ENCODE measurements at places on chromosomes 6 and 20.

GRCh38 chr6:157535340-157536222 is 154.6 kb downstream of the ZDHHC14 start:
- peak; percentile 7 for DNase-seq

DNA sequence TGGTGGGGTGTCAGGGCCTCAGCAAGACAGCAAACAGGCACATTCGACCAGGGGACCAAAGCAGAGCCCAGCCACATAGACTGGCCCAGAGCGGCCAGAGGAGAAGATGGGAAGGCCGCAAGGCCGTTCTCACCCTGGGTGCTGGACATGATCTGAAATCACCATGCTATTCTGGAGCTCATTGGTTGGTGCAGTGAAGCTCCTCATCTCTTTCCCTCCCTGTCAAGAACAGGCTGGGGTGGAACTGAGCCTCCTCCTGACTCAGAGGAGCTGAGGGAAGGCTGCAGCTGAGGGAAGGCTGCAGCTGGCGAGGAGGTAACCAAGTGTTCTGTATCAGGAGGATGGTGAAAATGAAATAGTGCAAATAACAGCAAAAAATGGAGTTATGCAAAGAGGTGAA is 80.0 kb downstream of the AKAP7 start:
- DNase-seq = no peak

DNA sequence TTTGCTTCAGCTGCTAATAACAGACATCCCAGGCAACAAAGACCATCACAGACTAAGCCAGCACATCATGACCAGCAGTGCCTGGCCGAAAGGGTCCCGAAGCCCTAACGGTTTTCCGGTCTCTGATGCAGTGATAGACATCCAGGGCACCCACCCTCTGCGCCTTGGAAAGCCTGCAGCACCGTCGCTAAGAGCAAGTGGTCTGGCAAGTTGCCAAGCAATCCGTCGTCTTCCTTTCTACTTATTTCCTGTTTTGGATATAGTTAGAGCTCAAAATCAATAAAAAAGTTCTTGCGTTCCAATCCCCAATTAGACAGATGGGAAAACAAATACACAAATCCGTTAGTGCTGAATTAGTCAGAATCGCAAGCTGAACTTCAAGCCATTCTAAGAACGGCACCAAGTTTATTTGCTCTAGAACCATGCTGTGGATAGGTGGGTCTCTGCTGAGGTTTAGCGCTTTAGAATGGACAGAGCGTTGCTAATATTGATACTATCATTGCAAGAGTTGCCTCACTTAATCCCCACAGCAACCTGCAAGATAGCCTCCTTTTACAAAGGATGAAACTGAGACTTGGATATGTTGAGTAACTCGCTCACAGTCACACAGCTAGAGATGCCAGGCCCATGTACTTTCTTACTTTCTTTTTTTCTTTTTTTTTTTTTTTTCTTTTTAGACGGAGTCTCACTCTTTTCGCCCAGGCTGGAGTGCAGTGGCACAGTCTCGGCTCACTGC is 163.3 kb upstream of the SNX9 start:
- DNase-seq = no peak

- DNase-seq = no peak
Measured at GRCh38 chr6:85866758-85867401, 224.2 kb upstream of the SYNCRIP start.

Data from central memory CD4-positive, alpha-beta T cell (primary cell).